GF-D8 (cell line): ENCODE measurements at places on chromosomes 13 and 19.

DNA sequence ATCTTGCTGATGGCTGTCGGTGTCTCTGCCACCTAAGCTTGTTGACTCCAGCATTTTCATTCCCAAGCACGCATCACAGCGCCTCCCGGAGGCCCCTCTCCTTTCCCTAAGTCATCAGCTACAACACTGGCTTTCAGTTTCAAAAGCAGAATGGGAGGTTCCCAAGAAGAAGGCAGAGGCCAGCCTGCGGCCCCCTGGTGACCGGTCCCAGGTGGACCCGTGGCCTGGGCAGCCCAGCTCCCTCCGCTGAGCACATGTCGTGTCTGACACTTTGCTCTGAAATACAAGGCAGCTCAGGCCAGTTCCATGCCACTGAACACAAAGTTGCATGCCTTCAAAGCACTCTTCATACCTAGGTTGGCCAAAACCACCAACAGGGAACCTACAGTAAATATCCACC lies 8.5 kb downstream of the MLLT1 start:
- no peak for DNase-seq

DNA sequence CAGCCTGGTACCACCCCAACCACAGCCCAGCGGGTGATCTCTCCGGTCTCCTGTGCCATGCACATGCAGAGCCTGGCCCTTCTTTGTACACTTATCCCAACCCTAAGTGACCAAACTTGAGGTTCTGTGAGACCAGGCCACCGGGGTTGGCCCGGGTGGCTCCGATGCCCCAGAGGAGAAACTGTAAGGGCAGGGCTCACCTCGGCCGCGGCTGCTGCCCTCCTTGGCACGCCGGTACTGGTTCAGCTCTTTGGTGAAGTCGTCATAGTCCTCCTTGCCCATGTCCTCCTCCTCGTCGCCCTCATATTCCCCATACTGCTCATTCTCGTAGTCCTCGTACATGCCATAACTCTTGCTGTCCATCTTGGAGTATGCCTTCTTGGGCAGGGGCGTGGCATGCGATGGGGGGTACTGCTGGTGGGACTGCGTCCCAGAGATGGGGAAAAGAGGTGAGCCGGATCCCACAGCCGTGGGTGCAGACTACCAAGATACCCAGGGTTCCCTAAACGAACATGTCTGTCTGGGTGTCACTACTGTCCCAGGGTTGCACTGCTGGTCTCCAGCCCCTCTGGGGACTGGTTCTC lies 23.7 kb downstream of the ZC3H4 start:
- DNase-seq = no peak

- DNase-seq = no peak
Observed at GRCh38 chr19:58317476-58318072, 9.2 kb upstream of the ZSCAN22 start.

GRCh38 chr13:20191311-20192157 lies 1.2 kb downstream of the GJB2 start:
- DNase-seq = peak; percentile 25

DNA sequence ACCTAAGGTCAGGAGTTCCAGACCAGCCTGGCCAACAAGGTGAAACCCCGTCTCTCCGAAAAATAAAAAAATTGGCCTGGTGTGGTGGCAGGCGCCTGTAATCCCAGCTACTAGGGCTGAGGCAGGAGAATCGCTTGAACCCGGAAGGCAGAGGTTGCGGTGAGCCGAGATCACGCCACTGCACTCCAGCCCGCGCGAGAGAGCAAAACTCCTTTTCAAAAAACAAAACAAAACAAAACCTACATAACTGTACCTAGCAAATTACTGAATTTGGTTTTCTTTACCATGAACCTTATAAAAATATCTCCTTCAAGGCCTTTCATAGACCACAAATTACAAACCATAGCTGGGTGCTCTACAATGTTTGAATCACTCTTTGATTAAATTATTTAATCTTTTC lies 760 bp downstream of the ZNF91 start:
- DNase-seq = no peak

DNA sequence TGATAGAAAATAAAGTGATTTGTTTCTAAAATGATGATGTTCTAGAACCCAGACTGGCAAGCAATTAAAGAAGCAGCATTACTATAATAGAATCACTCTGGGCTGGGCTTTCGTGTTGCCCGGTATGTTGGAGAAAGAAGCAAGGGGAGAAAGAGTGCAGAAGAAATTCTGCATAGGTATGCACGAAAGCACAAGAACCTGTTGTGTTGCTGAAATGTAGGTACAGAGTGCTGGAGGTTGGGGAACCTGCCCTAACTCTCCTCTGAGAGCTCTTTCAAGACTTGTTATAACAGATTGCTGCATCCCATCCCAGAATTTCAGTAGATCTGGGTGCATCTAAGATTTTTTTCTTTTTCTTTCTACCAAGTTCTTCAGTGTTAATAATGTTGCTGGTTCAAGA lies 95.7 kb upstream of the DACH1 start:
- DNase-seq = no peak

GRCh38 chr19:41882568-41883462 lies at the start of gene ARHGEF1:
ARHGEF1 (plus strand) TSS chr19:41883184; CDS start chr19:41888083, 4,899 bp downstream.
- peak; percentile 34 for DNase-seq

- DNase-seq = no peak
Observed at GRCh38 chr19:18065173-18065495, 21.6 kb downstream of the IL12RB1 start.

DNA sequence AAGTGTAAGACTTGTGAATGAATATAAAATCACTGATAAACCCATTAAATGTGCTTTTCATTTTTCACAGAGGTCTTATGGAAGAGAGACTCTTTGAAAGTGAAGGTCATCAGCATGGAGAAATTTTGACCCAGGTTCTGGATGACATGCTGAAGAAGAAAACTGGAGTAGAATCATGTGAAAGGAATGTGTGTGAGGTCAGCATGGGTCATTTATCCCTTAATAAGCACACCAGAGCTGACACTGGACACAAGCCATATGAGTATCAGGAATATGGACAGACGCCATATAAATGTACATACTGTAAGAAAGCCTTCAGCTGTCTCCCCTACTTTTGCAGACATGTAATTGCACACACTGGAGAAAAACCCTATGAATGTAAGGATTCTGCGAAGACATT lies 29.0 kb downstream of the ZNF20 start:
- no peak for DNase-seq

- DNase-seq = no peak
Observed at GRCh38 chr13:83984793-83985192, 102.5 kb upstream of the SLITRK1 start.

DNA sequence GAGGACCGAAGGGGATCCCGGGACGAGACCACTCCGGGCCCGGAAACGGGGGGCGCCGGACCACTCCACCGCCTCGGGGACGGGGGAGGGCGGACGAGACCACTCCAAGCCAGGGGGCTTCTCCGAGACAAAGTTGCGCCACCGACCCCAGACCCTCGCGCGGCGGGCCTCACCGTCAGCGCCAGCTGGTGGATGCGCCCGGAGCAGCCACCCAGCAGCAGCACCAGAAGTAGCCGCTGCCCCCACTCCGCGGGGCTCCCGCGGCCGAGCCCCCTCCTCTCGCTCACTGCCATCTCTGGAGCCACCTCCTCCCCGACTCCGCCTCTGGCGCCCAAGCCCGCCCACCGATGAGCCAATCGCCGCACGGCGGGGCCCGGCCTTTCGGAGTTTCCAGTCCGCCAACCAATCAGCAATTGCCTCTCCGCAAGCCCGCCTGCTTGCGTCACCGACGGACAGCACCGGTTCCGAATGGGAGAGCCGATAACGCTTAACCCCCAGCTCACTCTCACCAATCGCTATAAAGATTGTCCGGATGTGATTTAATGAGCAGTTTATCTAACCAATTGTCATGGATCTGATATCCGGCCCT lies at the start of gene GPR108:
Gene GPR108 (minus strand): TSS at position 297 of the 589 bp plus-strand sequence. CDS start 4 bp downstream, at position 293.
- peak; percentile 100 for DNase-seq

DNA sequence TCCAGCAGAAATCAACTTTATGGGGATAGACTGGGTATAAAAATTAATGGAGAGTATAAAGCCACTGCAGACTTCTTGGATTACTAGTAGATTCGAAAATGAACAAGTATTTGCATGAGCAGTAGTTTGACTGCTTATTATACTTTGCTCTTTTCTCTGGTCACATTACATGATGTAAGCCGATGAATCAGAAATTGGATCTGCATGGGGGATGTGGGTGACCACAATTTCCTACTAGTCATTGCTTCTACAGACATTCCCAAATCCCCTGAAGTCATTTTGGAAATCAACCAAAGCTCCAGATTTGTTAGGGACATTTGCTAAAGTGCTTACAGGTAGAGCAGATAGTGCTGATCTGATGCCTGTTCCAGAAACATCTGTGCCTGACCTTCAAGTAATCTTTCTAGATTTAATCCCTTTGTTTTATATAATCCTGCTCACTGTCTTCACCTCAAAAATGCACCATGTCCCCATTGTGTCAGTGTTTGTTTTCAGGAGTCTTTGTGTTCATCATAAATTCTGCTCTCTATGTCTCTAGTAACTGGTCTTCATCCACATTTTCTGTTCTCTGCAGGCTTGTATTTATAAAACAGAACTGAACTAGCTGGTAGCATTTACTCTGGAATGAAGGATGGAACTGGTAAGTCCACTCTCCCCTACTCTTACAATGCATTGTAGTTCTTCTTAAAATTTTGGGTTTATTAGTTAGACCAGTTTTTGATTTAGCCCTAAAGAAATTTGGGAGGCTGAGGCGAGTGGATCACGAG lies 201.5 kb upstream of the CSNK1A1L start:
- DNase-seq = no peak

- DNase-seq = no peak
Observed at GRCh38 chr13:111242585-111242984, 77.9 kb upstream of the TEX29 start.

DNA sequence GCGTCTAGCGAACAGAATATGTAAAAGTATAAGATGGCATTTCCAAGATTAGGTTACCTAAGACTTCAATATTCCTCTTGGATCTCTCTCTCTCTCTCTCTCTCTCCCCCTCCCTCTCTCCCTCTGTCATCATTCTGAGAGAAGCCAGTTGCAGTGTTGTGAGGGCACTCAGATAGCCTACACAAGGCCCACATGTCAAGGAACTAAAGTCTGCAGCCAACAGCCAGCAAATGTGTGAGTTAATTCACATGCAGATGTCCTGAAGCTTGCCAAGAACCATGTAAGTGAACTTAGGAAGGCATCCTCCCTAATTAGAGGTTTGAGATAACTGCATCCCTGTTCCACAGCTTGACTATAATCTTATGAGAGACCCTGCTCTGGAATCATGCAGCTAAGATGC lies 822.9 kb upstream of the PRR20A start:
- DNase-seq = no peak

DNA sequence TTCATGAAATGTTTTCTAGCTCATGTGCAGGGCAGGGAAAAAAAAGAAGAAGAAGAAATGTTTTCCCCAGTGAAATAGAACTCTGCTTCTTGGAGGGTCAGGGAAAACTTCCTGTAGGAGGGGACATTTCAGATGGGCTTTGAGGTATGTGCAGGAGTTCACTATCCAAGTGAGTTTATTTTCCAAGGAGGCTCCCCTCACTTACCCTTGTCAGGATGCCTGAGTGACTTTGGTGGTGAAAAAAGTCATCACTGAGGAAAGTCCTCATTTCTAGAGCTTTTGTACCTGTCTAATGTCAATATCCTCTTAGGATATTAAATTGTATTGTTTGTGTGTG lies 656 bp upstream of the C3 start:
- DNase-seq = no peak

- no peak for DNase-seq
Observed at GRCh38 chr13:75341028-75341427, 140.9 kb downstream of the TBC1D4 start.

DNA sequence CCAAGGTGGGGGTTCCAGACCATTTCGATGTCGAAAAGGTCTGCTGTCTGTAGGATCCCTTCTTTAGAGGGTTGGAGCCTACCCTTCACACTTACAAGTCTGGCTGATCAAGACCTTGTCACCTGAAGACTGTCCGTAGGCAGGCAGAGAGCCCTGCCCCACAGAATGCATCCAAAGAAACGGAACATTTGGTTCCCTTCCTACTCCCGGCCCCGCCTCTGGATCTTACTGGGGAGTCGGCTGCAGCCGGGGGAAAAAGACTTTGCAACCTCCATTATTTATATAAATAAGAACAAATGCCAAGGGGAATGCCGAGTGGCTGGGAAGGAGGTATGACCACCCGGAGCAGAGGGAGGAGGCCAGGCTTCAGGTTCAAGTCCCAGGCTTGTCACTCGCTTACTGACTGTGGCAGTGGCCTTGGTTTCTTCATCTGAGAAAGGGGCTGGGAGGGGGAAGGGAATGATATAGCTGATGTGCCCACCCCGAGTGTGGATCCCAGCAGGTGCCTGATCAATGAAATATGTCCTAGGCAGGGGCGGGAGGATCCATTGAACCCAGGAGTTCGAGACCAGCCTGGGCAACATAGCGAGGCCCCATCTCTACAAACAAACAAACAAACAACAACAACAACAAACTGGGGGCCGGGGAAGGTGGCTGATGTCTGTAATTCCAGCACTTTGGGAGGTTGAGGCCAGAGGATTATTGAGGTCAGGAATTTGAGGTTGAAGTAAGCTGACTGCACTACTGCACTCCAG lies 48.7 kb downstream of the RFX2 start:
- DNase-seq = peak; percentile 22

DNA sequence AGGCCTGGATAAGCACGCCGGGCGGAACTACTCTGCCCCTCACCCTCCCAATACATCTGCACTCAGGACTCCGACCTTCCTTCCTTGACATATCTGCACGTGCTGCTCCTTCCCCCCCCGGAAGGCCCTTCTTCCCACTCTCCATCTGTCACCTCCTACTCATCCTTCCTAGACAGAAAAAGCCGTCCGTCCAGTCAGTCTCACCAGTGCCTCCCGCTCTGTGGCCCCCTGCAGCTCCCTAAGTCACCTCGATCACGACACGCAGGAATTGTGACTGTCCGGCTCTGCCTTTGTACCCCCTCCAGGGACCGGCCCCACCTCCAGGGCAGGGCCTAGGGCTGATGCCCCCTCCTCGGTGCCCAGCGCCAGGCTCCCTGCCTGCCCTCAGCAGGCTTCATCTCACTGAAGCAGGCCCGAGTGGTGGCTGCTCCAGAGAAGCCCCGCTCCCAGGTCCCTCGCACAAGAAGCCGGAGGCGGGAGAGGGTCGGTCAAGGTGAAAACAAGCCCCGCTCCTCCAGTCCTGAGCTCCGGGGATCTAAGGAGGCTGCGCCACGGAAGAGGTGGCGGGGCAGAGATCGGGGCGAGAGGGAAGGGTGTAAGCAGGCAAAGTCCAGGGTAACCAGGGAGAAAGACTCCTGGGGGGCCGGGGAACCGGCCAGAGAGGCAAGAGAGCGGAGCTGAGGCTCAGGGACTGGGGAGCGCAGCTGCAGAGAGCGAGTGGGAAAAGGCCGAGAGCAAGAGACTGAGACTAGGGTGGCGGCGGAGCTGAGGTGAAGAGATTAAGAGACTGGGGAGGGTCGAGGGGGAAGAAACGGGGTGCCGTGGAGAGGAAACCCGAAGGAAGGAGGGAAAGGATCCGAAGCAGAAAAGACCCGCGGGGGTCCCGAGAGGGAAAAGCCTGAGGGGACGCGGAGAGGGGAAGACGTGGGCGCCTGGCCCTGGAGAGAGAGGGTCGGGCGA lies 1.1 kb downstream of the PPP6R1 start:
- peak; percentile 27 for DNase-seq

- no peak for DNase-seq
Observed at GRCh38 chr13:41955605-41956004, 5.3 kb downstream of the VWA8 start.

- no peak for DNase-seq
Observed at GRCh38 chr13:66994097-66994496, 236.0 kb downstream of the PCDH9 start.
